ENCODE measurements at places on chromosomes 1 and 21.

GRCh38 chr1:67830226-67830625 is 3.0 kb downstream of the GNG12 start:
- DNase-seq, result no peak

GRCh38 chr1:2212274-2212531 is 15.9 kb upstream of the SKI start:
- DNase-seq, result no peak

GRCh38 chr1:223087291-223088255 is 55.5 kb downstream of the TLR5 start:
- DNase-seq, result no peak

DNA sequence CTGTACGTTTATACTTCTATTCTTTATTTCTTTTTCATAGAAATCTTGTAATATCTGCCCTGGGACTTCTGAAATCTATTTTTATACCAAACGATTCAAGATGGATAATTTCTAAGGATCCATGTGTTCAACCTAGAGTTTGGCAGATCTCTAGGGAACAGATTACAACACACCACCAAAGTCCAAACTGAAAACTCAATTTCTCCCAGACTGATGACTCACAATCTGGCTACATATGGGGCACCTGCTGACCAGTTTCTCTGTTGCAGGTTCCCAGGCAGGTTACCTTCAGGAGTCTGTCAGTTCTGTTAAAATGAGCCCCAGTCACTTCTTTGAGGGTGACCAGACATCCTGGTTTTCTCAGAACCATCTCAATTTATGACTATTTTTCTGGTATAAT is 439.4 kb downstream of the GPATCH2 start:
- no peak for DNase-seq

- DNase-seq, result no peak
These were observed 34.0 kb downstream of the FH start for GRCh38 chr1:241485554-241485992.

DNA sequence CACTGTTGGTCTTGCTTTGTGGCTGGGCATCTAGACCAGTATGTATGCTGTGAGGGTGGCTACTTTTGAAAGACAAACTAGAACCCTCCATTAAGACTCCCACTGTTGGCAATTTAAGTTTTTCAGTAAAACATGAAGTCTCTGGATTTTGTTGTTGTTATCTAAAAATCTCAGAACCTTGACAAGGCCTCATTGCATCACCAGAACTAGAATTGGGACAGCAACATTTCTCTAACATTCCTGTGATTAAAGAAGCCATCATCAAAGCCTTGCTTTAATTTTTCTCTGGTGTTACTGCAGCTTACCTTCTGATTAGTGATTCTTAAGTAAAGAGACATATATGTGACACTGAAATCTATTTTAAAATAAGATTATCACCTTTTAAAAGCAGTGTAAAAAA is 4.5 kb downstream of the TRIM67 start:
- no peak for DNase-seq

- no peak for DNase-seq
These were observed 317.3 kb downstream of the AJAP1 start for GRCh38 chr1:4971666-4972065.

DNA sequence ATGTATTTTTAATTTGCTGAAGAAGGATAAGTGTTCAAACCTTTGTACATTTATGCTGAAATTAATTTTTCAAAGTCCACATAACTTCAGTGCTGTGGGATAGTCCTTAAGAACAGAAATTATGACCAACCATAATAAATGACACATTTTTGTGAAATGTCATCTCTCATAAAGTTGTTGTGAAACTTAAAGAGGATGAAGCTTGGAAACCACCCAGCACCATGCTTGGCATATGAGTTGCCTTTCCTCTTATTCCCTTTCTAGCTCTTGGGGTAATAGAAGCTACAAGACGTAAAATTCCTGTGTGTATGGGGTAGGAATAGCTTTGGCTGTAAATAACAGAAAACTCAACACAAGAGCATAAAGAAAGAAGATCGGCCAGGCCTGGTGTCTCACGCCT is 18.9 kb upstream of the USP24 start:
- DNase-seq, result no peak
